ENCODE measurements at places on chromosomes 7 and 10. TPM values are rescaled to one million over a fixed set of nuclear protein-coding genes. Genes with fewer than 3 reads are reported as not detected.
A peak's percentile ranks its signal among the peaks of the same experiment; 100 is the strongest.

DNA sequence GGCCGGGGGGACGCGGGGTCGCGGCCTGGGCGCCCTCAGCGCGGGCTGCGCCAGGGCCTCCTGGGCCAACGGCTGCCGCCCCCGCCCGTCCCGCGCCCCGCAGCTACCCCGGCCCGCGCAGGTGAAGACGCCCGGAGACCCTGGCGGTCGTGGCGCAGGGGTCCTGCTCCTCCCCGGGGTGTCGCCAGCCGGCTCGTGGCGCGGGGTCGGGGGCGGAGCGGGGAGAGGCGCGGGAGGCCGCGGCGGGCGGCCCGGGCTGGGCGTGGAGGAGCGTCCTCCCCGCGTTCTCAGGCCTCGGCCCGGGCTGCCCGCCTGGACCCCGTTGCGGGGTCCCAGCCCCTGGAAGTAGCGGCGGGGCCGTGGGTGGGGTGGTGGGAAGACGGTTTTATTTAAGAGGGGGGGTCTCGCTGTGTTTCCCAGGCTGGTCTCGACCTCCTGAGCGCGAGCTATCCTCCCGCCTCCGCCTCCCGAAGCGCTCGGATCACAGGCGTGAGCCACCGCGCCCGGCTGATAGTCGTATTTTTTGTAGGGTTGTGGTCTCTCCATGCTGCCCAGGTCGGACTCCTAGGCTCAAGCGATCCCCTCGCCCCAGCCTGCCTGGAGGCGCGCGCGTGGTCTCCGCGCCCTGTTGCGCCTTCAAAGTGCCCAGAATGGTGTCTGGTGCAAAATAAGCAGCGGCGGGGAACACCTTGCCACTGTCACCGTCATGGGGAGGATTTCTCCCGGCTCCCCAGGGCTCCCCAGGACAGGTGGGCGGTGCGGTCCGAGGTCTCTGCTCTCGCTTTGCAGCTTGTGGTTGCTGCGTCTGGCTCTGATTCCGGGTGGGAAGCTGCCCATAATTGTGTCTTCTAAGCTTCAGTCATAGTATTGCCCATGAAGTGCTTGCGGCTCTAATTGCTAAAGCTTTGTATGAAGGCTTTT is 15.3 kb upstream of the SUN1 start:
- peaks cover 5% of the 10 kb centered on the region for H3K36me3 ChIP-seq
- peak; percentile 11 for DNase-seq
- H3K27me3 ChIP-seq, result no peaks in the 10 kb centered on the region
- H3K27ac ChIP-seq, result no peak overlapping the region

Gene NODAL
- not detected for total RNA-seq

Gene HMX2
- total RNA-seq, result not detected

Gene OPTN
- total RNA-seq, result 86.8 TPM

DNA sequence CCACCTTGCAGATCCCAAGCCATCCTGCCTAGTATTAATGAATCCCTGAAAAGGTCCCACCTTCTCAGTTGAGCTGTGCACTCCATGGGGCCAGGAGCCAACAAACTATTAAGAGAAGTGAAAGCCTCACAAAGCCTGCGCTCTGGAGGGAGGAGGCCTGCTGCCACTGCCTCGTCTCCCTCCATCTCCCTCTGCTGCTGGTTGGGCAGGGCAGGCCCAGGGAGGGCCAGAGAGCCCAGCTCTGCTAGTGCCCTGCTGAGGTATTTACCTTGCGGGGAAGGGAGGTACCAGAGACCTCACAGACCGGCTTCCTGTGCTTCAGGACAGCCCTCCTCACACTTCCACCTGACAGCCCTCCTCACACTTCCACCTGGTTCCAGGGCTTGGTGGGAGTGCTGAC is 171.5 kb downstream of the SH3PXD2A start:
- no peak for DNase-seq
- H3K4me3 ChIP-seq, result no peak overlapping the region
- no peaks in the 10 kb centered on the region for H3K36me3 ChIP-seq
- H3K4me1 ChIP-seq, result peaks cover 13% of the 10 kb centered on the region
- no peak overlapping the region for H3K27ac ChIP-seq

DNA sequence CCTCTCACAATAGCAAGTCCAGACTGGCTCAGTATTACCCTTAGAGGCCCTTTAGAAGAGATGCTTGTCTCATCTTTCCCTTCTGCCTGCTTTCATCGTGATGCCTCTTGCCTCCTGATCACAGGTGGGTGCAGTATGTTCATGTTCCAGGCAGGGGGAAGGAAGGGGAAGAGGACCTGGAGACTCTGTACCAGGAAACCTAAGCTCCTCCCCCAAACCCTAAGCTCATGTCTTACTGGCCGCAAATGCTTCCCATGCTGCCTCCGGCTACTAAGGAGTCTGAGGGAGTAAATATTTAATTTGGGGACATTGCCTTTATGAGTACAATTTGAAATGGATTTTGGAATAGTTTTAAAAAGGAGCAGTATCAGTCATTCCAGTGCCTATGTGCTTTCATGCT is 192.6 kb downstream of the CDCA7L start:
- H3K27me3 ChIP-seq, result peaks cover 7% of the 10 kb centered on the region
- DNase-seq, result no peak
- no peak overlapping the region for H3K27ac ChIP-seq
- no peaks in the 10 kb centered on the region for H3K4me1 ChIP-seq

Gene RNF148
- total RNA-seq, result not detected

Gene BICC1
- total RNA-seq, result not detected

Gene SHTN1
- 0.85 TPM for total RNA-seq

DNA sequence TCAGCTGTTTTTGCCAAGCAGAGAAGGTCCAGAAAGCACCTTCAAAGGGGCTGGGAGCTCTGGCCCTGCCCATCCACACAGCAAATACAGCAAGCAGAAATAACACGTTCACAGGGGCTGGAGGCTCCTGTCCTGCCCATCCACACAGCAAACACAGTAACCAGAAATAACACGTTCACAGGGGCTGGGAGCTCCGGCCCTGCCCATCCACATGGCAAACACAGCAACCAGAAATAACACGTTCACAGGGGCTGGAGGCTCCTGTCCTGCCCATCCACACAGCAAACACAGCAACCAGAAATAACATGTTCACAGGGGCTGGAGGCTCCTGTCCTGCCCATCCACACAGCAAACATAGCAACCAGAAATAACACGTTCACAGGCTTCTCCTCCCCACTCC is 558.1 kb downstream of the PTPRN2 start:
- no peak overlapping the region for H3K4me3 ChIP-seq
- no peak for DNase-seq
- no peaks in the 10 kb centered on the region for H3K4me1 ChIP-seq
- H3K27ac ChIP-seq, result no peak overlapping the region
- no peaks in the 10 kb centered on the region for H3K36me3 ChIP-seq

DNA sequence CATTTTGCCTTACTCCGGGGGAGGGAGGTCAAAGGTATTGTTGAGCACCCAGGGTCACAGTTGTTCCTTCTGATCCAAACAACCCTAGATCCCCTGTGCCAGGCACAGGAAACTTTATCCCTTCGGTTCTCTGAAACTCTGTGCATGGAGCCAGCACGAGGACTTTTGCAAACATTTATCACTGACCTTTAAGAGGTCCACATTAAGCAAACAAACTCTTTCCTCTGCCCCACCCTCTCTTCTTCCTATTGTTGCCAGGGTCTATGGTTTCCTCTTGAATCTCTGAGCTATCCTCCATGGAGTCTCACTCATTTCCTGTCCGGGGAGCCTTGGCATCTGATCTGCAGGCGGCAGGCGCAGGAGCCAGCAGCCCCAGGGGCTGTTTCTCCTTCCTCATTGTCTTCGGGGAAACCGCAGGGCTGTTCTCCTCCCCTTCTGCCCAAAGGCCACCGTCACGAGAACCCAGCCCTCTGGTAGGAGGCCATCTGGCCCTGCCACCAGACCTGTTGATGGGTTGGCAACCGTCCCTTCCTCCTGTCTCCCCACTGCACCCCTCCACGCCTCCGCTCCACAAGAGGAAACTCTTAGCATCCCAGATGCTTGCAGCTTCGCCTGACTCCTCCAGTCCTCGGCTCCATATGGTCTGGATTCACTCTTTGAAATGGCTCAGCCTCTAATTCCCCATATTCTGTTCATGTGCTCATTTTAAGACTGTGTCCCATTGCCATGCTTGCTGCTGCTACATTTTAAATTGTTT is 327.3 kb upstream of the NRP1 start:
- no peaks in the 10 kb centered on the region for H3K27me3 ChIP-seq
- no peak for DNase-seq
- no peak overlapping the region for H3K4me3 ChIP-seq
- peaks cover 6% of the 10 kb centered on the region for H3K4me1 ChIP-seq
- H3K27ac ChIP-seq, result no peak overlapping the region
- no peaks in the 10 kb centered on the region for H3K36me3 ChIP-seq

GRCh38 chr7:82633592-82633991 is 190.0 kb upstream of the CACNA2D1 start:
- no peaks in the 10 kb centered on the region for H3K36me3 ChIP-seq
- H3K27me3 ChIP-seq, result no peaks in the 10 kb centered on the region

- no peaks in the 10 kb centered on the region for H3K36me3 ChIP-seq
- no peaks in the 10 kb centered on the region for H3K27me3 ChIP-seq
- no peak overlapping the region for H3K27ac ChIP-seq
- H3K4me1 ChIP-seq, result no peaks in the 10 kb centered on the region
- H3K4me3 ChIP-seq, result no peak overlapping the region
These were observed 44.2 kb upstream of the TNS3 start for GRCh38 chr7:47625861-47626715.

GRCh38 chr10:52319926-52320325 is 5.8 kb downstream of the DKK1 start:
- H3K4me3 ChIP-seq, result no peak overlapping the region
- H3K4me1 ChIP-seq, result no peaks in the 10 kb centered on the region
- peaks cover 15% of the 10 kb centered on the region for H3K27me3 ChIP-seq

Gene SFXN3
- 48.3 TPM for total RNA-seq

GRCh38 chr10:110530131-110530831 is 32.6 kb downstream of the DUSP5 start:
- H3K27ac ChIP-seq, result no peak overlapping the region
- peaks cover 25% of the 10 kb centered on the region for H3K4me1 ChIP-seq
- no peaks in the 10 kb centered on the region for H3K36me3 ChIP-seq
- no peak for DNase-seq
- H3K27me3 ChIP-seq, result no peaks in the 10 kb centered on the region

Gene ANKRD30A
- not detected for total RNA-seq

DNA sequence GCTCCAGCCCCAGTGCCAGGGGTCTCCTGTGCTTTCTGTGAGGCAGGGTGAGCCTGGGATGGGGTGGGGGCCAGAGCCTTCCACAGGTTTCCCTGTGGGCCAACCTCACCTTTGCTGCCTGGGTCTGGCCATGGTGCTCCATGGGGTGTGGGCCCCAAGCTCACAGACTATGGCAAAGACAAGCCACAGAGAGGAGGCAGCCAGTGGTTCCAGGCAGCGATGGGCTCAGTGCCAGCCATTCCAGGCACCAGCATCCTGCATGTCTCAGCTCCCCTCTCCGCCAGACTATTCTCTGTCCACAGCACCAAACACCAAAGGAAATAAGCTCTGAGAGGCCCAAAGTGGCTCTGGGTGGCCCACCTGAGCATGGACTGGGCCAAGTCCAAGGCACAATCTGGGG is 133.5 kb downstream of the PTPN20 start:
- H3K36me3 ChIP-seq, result no peaks in the 10 kb centered on the region
- H3K27me3 ChIP-seq, result no peaks in the 10 kb centered on the region
- no peak overlapping the region for H3K27ac ChIP-seq
- H3K4me3 ChIP-seq, result no peak overlapping the region

DNA sequence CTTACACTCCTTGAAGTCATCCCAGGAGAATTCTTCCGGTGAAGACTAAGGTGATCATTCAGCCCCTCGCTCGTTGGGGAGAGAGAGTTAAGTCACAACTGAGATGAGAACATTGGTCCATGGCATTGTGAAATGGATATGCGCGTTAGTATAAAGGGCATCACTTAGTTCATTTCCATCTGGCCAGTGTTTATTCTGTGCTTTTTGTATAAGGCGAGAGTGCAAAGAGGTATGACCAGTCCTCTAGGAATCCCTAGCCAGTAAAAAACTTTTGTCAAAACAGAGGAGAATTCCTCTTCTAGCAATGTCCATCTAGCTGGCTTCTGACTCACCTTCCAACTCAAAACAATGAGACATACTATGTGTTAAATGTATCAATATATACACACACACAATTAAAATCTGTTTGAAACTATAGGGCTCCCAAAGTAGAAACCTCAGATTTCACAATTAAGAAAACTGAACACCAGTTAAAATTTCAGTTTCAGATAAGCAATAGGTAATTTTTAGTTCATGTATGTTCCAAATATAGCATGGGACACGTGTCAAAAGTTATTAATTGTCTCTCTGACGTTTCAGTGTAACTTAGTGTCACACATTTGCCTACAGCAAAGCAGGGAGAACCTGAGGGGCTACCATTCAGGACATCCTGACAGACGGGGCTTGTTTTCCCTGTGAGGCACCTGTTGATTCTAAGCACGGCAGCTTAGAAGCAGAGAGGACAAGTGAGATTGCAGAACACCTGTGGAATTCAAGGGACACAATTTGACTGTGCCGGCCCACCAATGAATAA is 158.9 kb downstream of the KLF6 start:
- no peaks in the 10 kb centered on the region for H3K27me3 ChIP-seq
- no peaks in the 10 kb centered on the region for H3K36me3 ChIP-seq
- DNase-seq, result no peak
- H3K4me1 ChIP-seq, result peaks cover 8% of the 10 kb centered on the region
- H3K4me3 ChIP-seq, result no peak overlapping the region

DNA sequence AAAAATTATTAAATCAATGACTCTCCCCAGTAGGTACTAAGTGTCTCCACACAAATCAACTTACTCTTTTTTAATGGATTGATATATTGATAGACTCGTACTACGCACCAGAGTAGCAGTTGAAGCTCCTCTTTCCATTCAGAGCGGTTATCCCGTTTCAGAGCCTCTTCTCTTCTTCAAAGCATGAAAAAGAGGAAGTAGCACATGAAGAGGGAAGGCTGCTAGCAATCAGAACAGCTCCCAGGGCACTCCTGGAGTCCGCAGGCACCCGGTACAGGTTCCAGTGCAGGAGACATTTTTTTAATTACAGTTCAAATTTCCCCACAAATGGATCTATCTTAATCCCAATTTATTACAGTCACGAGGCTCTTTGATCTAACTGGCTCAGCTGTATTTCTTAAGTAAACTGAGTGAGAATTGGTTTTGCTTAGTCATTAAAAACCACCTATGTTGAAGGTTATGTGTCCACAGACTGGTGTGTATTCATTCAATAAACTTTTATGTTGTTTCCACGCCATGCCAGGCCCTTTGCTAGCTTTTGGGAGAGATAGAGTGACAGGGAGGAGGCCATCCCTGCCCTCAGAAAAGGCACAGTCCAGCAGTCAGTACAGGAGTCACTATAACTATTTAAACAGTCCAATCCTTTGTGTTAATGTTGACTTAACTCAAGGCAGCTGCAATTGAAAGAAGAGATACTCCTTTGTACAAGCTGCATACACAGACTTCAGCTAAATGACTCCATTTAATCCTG is 32.1 kb upstream of the CALN1 start:
- no peaks in the 10 kb centered on the region for H3K4me1 ChIP-seq
- H3K27ac ChIP-seq, result no peak overlapping the region
- H3K27me3 ChIP-seq, result no peaks in the 10 kb centered on the region
- no peaks in the 10 kb centered on the region for H3K36me3 ChIP-seq
- no peak for DNase-seq

GRCh38 chr7:30001998-30002397 is 12.4 kb upstream of the SCRN1 start:
- no peaks in the 10 kb centered on the region for H3K4me1 ChIP-seq
- H3K27ac ChIP-seq, result no peak overlapping the region
- H3K4me3 ChIP-seq, result no peak overlapping the region
- H3K36me3 ChIP-seq, result no peaks in the 10 kb centered on the region
- H3K27me3 ChIP-seq, result peaks cover 11% of the 10 kb centered on the region

Gene UCN3
- not detected for total RNA-seq

Gene KLLN
- total RNA-seq, result 0.33 TPM

All from CD4-positive, alpha-beta T cell (primary cell).